ENCODE measurements at places on chromosomes 5 and 9. TPM values are rescaled to one million over a fixed set of nuclear protein-coding genes. Genes with fewer than 3 reads are reported as not detected.

Gene SLC36A2
- not detected for polyA plus RNA-seq

Gene C1QTNF3
- 26.2 TPM for polyA plus RNA-seq

Gene UNC13B
- 6.6 TPM for polyA plus RNA-seq

Gene ZNF608
- polyA plus RNA-seq: 15.7 TPM

Gene MCIDAS
- polyA plus RNA-seq: not detected

Gene PCDHGB1
- not detected for polyA plus RNA-seq

Gene SETX
- polyA plus RNA-seq: 33.8 TPM

Gene GNAQ
- 312 TPM for polyA plus RNA-seq

Gene PBX3
- polyA plus RNA-seq: 13.0 TPM

Gene SERF1A
- 53.3 TPM for polyA plus RNA-seq

Gene FOXD4L6
- polyA plus RNA-seq: not detected

Gene TSSK1B
- not detected for polyA plus RNA-seq

Gene TCF7
- polyA plus RNA-seq: 0.11 TPM

Gene FGD3
- not detected for polyA plus RNA-seq

Gene CDKN2B
- 25.9 TPM for polyA plus RNA-seq

Gene PPP2R2B
- 115 TPM for polyA plus RNA-seq

Gene ADAMTS2
- not detected for polyA plus RNA-seq

Gene C9orf50
- not detected for polyA plus RNA-seq

Gene HNRNPA0
- 22.1 TPM for polyA plus RNA-seq

Gene KCTD16
- 11.7 TPM for polyA plus RNA-seq

Gene ZNF622
- 17.0 TPM for polyA plus RNA-seq

Gene TMEM8B
- 7.1 TPM for polyA plus RNA-seq

Gene TRIP13
- not detected for polyA plus RNA-seq

Gene UBAC1
- 16.3 TPM for polyA plus RNA-seq

Gene PHF24
- 10.5 TPM for polyA plus RNA-seq

Gene ANXA2R
- 0.28 TPM for polyA plus RNA-seq

Gene OR1Q1
- polyA plus RNA-seq: not detected

Gene SAPCD2
- polyA plus RNA-seq: 0.24 TPM

Gene RANBP3L
- polyA plus RNA-seq: 4.0 TPM

Gene RAPGEF6
- polyA plus RNA-seq: 7.2 TPM
